ENCODE measurements at places on chromosomes 11 and 22. TPM values are rescaled to one million over a fixed set of nuclear protein-coding genes. Genes with fewer than 3 reads are reported as not detected.

SLC17A6 gene
- not detected for polyA plus RNA-seq

KDM4D gene
- polyA plus RNA-seq: 0.48 TPM

MS4A4A gene
- polyA plus RNA-seq: not detected

DNA sequence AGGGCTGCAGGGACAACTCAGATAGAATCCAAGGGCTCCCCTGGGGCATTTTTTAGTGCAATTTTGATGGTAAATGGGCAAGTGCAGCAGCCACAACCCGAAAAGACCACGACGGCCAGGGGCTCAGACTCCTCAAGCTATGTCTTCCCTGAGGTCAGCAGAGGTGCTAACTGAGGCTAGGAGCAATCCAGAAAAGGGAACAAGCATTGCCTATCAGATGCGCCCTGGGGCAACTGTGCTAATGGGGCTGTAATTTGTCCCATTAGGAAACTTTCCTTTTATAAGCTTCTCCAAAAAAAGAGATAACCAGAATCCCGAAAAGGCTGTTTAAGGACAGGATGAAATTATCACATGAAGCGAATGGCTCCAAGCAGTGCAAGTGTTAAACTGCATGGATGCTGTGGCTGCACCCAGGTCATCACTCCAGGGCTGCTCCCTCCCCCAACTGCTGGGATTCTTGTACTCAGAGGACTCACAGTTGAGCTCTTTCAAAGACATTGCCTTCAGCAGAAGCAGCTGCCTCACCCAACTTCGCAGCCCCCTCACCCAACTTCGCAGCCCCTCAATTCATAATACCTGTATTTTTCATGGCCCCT is 2.8 kb upstream of the CD3E start:
- H3K4me1 ChIP-seq: no peaks in the 10 kb centered on the region
- no peak for DNase-seq
- H3K4me3 ChIP-seq: no peak overlapping the region
- peaks cover 5% of the 10 kb centered on the region for H3K27me3 ChIP-seq
- no peak overlapping the region for H3K27ac ChIP-seq

DNA sequence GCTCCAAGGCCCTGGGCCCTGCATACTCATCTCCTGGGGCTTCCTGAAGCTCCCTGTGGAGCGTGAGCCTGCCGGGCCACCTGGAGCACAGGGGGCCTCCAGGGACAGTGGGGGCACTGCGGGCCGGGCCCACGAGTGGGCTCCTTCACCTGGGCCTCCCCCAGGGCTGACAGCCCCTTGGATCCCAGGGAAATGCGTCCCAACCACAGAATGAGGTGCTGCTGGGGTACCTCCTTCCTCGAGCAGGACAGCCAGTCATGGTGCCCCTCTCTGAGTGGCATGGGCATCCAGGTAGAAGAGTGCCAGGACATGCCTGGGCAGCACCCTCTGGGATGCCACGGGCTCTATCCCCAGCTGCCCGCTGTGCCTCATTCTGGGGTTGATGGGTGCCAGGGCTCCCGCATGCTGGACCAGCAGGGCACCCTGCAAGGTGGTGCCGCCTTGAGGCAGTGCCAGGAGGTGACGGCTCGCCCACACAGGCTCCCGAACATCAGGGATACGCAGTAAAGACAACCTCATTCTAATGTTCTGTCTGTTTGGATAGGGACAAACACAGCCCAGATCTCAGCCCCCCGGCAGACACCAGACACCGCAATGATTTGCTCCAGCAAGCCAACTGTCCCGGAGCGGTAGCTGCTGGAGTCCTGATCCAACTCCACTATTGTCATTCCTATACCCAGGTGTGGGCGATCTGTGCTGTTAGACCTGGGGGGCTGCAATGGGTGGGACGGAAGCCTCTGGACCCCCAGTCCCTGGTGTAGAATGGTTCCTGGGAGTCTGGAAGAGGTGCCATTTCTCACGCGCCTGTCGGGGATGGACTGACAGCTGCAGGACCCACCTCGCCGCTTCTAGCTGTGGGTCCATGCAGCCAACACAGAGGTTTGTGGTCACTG is 25.8 kb downstream of the KRTAP5-5 start:
- peaks cover 10% of the 10 kb centered on the region for H3K27me3 ChIP-seq
- peaks cover 12% of the 10 kb centered on the region for H3K4me1 ChIP-seq
- no peak overlapping the region for H3K27ac ChIP-seq
- no peak for DNase-seq
- H3K4me3 ChIP-seq: no peak overlapping the region

DNA sequence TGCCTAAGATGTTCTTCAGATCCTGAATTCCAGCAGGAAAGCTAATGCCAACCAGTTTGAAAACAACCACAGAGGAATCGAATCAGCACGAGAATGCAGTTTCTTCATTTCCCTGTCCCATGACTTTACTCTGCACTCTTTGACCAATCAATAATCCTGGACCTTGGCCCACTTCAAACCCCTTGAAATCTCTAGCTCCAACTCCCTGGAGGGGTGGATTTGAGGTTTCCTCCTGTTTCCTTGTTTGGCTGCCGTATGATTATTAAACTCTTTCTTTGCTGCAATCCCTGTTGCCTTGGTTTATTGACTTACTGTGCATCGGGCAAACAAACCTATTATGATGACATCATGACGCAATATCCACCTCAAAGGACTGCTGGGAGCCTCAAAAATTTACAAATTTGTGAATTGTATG is 109.3 kb downstream of the FBXO7 start:
- no peak for DNase-seq
- no peak overlapping the region for H3K4me3 ChIP-seq
- no peak overlapping the region for H3K27ac ChIP-seq
- H3K36me3 ChIP-seq: no peaks in the 10 kb centered on the region

DNA sequence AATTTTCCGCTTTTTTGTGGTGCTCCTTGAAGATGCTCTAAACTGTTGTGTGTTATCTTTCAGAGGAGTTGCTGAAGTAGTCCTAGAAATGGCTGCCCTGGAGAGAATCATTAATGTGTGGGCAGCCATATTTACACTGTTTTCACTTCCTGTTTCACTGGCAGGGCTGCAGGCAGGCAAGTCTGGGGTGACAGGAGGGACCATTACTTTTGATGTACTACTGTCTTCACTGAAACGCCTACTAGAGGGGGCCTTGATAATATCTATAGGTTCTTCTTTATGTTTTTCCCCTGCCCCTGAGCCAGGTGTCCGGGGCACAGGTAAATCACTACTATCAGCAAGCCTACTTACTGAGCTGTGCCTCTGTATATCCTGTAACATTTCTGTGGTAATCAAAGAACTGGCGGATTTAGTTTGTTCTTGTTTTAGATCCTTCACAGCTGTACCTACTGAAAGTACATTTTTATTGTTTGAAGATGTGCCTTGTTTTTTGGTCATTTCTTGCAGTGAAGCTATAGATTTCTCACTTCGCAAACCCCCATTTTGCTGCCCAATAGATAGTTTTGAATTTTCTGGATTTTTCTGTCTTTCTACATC is 39.7 kb downstream of the ACAT1 start:
- H3K4me3 ChIP-seq: no peak overlapping the region
- no peaks in the 10 kb centered on the region for H3K4me1 ChIP-seq

DNA sequence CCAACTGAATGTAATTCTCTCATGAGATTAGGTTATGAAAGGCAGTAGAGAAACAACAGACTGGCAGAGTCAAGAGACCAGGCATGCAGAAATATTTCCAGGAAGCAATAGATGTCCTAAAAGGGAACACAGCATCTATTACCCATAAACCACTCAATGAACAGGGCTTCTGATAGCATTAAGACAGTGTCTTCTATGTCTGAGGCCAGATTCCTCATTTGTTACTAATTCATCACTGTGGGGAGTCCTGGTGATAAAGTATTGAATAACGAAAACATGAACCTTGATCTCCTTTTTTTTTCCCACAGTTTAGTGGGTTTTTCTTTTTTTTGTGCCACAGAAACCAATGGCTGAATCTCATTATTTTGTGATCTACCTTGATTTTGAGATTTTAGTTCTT is 339.0 kb downstream of the METTL15 start:
- H3K4me3 ChIP-seq: no peak overlapping the region
- no peaks in the 10 kb centered on the region for H3K27me3 ChIP-seq
- H3K36me3 ChIP-seq: no peaks in the 10 kb centered on the region
- DNase-seq: no peak

DNA sequence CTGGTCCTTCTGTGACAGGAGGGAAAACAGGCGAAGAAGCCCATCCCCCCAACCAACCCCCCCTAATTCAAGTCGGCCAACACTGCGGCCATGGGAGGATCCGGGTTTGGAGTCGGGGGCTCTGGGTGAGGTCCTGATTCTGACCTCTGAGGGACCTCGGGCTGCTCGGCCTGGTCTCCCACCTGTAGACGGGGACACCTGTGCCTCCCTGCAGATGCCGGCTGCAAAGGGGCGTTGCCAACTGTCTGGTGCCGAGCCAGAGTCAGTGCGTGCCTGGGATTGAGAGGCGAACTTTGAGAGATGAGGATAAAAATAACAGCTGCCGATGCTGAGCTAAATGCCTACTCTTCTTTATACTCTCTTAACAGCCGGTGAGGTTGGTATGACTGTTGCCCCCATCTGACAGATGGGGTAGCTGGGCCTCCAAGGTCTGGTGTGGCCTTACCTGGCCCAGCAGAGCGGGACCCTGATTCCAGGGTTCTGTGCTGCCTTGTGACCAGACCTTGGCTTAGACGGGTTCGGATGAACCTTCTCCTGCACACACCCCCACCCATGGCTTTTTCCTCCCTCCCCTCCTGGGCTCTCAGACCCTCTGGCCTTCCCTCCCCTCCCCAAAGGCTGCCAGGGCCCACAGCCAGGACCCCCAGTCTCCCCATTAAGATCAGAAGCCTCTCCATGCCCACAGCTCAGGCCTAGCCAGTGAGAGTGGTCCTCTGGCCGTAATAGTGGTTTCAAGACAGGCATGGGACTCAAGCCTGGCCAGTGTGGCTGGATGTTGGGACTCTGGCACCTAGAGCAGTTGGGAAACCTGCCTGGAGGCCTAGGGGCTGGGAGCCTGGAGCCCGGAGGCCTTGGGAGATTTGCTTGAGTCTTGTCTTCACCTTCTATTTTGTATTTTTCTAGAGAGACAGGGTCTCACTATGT is 41.7 kb downstream of the KCNJ4 start:
- no peaks in the 10 kb centered on the region for H3K36me3 ChIP-seq
- no peak overlapping the region for H3K4me3 ChIP-seq
- H3K27me3 ChIP-seq: peaks cover 5% of the 10 kb centered on the region
- no peak overlapping the region for H3K27ac ChIP-seq

DNA sequence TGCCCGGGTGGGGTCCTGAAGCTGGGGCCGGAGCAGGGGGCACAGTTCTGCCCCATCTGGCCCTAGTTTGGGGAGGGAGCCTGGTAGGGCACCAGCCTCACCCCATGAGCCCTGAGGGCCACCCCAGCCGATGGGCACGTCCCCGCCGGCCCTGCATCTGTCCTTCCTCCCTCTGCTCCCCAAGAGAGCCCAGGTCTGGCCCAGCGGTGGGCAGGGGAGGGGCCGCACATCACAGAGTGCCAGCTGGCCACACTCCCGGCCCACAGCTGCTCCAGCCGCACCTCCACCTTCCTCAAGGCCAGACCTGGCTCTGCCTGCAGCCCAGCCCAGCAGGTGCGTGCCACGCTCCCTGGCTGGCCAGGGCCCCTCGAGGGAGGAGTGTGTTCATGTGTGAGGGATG is 21.6 kb downstream of the BRSK2 start:
- H3K27me3 ChIP-seq: no peaks in the 10 kb centered on the region
- H3K4me1 ChIP-seq: no peaks in the 10 kb centered on the region
- no peak overlapping the region for H3K27ac ChIP-seq
- H3K4me3 ChIP-seq: no peak overlapping the region
- DNase-seq: no peak
- H3K36me3 ChIP-seq: no peaks in the 10 kb centered on the region

DNA sequence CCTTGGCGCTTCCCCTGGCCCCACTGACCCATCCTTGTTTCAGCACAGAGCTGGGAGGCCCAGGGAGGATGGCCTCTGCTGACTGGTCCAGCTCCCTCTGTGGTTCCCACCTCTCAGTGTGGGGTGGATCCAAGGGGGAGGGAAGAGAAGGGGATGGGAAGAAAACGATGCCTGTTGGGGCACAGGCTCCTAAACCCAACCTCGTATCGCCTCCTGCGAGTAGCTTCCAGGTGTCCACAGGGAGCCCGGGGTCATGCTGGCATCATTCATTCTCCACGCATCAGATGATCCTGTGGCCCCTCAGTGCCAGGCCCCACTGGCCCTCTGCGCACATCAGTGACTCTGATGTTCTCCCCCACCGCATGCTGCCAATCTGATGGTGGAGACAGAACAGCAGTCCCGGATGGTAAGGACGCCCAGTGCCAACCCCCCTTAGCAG is 5.1 kb downstream of the MYEOV start:
- no peak for DNase-seq
- H3K4me3 ChIP-seq: no peak overlapping the region
- peaks cover 60% of the 10 kb centered on the region for H3K4me1 ChIP-seq
- no peaks in the 10 kb centered on the region for H3K36me3 ChIP-seq

DNA sequence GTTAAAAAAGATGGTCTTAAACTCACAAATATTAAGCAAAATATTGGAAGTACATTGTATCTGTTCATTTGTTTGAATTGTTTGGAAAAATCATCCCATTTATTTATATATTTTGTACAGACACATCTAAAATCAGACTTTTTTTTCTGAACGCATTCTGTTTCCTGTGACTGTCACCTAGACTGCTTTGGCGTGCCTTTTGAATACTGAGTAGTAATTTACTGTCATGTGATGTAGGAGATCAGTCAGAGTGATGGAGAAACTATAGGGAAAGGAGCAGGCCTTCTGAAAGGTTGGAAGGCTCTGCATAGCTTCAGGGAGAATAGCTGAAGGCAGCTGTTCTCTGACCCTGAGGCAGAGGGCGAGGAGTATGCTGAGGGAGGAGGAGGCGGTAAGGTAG is 452.0 kb upstream of the ARHGAP42 start:
- H3K4me1 ChIP-seq: no peaks in the 10 kb centered on the region
- H3K4me3 ChIP-seq: no peak overlapping the region
- no peak overlapping the region for H3K27ac ChIP-seq
- no peaks in the 10 kb centered on the region for H3K27me3 ChIP-seq

DNA sequence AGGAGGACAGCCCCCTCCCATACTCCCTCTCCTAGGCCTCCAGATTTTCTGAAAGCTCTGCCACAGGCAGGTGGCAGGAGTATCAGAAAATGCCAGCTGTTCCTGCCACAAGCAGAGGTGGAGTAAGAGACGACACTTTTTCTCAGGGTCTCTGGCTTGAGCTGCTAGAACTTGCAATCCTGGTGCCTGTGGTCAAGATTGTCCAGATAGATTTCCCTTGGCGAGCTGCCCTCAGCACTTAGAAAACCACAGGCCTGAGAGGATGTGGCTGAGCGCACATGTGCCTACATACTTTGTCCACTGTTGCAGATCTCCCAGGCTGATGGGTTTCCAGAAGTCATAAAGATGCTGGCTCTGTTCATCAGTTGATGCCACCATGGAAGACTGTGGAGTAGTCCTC is 65.7 kb upstream of the NAV2 start:
- no peak for DNase-seq
- no peaks in the 10 kb centered on the region for H3K36me3 ChIP-seq
- no peak overlapping the region for H3K27ac ChIP-seq
- peaks cover 6% of the 10 kb centered on the region for H3K27me3 ChIP-seq
- no peak overlapping the region for H3K4me3 ChIP-seq

GRCh38 chr22:47471406-47471805 is 709.0 kb downstream of the TBC1D22A start:
- H3K36me3 ChIP-seq: no peaks in the 10 kb centered on the region
- no peak overlapping the region for H3K27ac ChIP-seq
- no peak overlapping the region for H3K4me3 ChIP-seq
- DNase-seq: no peak
- H3K27me3 ChIP-seq: no peaks in the 10 kb centered on the region
